Fibroblast of gingiva (primary cell): ENCODE measurements at places on chromosomes 2 and 18.
A peak's percentile ranks its signal among the peaks of the same experiment; 100 is the strongest.

DNA sequence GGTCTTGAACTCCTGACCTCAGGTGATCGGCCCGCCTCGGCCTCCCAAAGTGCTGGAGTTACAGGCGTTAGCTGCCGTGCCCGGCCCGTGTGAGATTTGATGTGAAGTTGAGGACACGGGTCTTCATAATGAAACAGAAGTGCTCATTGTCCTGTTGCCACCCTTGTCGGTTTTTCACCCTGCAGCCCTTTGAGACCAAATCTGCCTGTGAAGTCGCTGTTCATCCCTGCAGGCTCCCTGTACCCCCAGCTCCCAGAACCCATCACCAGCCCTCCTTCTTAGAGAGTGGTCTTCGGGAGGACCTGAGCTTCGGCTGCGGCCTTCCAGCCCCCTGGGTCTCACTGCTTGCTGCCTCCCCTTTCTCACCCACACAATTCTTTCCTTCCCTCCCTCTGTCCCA is 325.2 kb downstream of the GBX2 start:
- DNase-seq = no peak

DNA sequence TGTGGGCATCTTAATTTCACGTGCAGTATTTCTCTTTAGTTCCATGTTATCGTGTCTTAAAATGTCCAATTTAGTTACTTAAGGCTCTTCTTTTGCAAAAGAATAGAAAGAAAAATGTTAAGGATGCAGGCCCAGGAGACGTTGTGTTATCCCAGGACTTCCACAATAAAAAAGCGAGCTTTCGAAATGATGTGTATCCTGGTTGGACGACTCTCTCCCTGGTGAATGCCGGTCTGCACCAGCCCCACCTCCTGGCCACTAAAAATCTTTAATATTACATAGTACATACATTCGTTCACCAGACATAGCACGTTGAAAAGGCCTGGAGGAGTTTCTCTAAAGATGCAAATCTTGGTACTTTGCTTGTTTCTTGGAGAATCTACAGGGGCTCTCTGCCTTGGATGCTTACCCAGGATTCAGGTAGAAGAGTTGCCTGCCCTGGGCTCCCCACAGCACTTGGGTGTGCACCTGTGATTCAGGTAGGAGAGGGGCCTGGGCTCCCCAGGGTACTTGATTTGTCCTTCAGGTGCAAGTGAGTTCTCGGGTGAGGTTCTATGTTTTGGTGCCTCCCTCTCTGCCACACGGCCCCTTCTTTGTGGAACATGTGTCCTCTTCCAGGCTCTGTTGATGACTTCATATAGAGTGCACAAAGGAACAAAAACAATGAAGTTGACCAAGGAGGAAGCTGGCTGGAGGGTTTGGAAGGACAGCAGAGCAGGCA is 26.6 kb downstream of the TWIST2 start:
- peak; percentile 61 for DNase-seq

- no peak for DNase-seq
Observed at GRCh38 chr18:24063121-24063731, 48.7 kb downstream of the TTC39C start.

GRCh38 chr2:168601741-168602140 is 145.7 kb downstream of the CERS6 start:
- DNase-seq = no peak

- peak; percentile 78 for DNase-seq
Observed at GRCh38 chr18:59006461-59007067, 133.1 kb upstream of the SEC11C start.

- no peak for DNase-seq
Observed at GRCh38 chr2:49070716-49071115, 83.6 kb downstream of the FSHR start.

DNA sequence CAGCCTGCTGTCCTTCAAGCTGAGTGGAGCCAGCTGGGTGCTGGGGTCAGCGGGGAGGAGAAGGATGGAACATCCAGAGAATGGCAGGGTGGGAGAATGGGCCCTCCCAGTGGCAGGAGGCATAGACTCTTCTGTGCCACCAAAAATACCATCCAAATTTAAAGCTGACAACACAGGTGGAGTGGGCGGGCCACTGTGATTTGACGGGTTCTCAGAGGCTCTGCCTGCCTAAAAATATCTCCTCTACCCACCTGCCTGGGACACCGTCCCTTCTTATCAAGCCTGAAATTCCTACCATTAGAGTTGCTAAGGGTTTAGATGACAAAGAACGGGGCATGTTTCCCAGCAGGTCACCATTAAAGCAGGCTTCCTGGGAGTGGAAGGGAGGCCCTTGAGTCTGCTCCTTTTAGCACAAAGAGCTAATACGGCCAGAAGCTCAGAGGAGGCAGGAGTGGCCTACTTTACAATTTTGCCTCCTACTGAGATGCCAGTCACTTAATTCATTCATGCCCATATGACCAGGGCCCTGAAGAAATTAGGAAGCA is 19.8 kb upstream of the MARCHF4 start:
- DNase-seq = no peak

DNA sequence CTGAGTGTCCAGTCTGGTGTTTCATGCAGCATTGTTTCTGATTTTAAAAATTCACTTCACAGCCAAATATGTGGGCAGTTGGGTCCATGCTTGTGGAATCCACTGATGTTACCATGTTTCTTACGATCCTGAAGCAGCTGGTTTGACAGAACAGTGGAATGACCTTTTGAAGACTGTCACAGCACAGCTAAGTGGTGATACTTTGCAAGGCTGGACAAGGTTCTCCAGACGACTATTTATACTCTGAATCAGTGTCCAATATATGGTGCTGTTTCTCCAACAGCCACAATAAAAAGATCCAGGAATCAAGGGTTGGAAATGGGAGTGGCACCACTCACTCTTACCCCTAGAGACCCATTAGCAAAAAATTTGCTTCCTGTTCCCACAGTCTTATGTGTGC is 577.4 kb upstream of the RAB6C start:
- DNase-seq = no peak

- no peak for DNase-seq
Observed at GRCh38 chr2:218883491-218884490, 3.1 kb downstream of the WNT10A start.

- DNase-seq = peak; percentile 70
Observed at GRCh38 chr2:145957929-145958328, 1438.0 kb upstream of the ZEB2 start.

GRCh38 chr2:64881037-64881492 is 108.1 kb upstream of the SLC1A4 start:
- DNase-seq = no peak

DNA sequence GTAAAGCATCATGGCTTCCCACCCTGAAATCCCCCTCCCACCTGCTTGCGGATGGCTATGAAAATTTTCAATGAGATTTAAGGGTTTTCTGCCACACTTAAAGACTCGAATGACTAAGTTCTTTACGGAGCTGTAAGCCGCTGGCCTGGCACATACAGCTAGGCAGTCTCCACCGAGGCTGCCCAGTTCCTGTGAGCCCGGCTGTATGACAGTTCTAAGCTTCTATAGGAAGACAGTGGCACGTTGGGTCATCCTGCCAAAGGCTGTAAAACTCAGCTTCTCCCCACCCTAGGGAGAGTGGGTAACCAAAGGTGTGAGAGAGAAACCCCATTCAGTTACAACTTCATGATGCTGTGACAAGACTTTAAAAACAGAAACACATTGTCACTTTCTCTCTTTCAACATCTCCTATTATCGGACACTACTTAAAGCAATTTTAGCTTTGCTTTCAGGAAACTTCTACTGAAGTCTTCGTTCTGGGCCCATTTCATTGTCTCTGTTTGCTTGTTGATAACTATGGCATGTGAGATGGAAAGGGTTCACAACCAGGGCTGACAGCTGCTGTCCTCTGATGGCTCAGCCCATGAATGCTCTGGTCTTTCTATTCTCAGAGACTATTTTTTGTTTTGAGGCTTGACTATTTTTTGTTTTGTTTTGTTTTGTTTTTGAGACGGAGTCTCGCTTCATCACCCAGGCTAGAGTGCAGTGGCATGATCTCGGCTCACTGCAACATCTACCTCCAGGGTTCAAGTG is 7.1 kb downstream of the CASP8 start:
- no peak for DNase-seq

GRCh38 chr2:11305958-11306357 is 38.5 kb downstream of the ROCK2 start:
- peak; percentile 87 for DNase-seq

- DNase-seq = peak; percentile 42
Observed at GRCh38 chr18:11175266-11175979, 26.1 kb upstream of the PIEZO2 start.

GRCh38 chr2:64738026-64738425 is 84.3 kb upstream of the SERTAD2 start:
- DNase-seq = no peak
